ENCODE measurements at places on chromosomes 11 and 22.

GRCh38 chr11:46984987-46985386 lies 48.4 kb downstream of the CSTPP1 start:
- DNase-seq: no peak

- DNase-seq: no peak
Measured at GRCh38 chr11:132925825-132926469, 606.4 kb downstream of the OPCML start.

GRCh38 chr11:110497231-110497978 lies 67.7 kb downstream of the FDX1 start:
- DNase-seq: peak; percentile 41

DNA sequence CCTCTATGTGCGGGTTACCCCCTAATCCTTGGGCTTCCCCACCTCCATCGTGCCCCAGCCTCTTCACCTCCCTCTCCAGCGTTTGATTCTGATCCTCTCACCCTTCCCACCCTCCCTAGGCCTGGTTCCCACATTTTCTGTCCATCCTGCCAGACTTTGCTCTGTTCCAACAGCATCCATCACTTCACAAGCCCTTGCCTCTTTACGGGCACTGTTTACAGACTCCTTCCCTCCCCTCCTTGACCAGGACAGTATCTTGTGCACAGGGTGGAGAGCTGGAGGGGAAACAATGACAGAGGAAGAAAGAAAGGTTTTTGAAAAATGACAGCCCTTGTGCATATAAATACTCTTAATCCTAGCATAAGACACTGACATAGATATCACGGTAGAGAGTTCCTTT lies 30.4 kb downstream of the FEZ1 start:
- no peak for DNase-seq

- no peak for DNase-seq
Measured at GRCh38 chr22:23269441-23270211, 89.3 kb downstream of the BCR start.

GRCh38 chr11:125948278-125949051 lies 2.6 kb downstream of the VSIG10L2 start:
- peak; percentile 9 for DNase-seq

DNA sequence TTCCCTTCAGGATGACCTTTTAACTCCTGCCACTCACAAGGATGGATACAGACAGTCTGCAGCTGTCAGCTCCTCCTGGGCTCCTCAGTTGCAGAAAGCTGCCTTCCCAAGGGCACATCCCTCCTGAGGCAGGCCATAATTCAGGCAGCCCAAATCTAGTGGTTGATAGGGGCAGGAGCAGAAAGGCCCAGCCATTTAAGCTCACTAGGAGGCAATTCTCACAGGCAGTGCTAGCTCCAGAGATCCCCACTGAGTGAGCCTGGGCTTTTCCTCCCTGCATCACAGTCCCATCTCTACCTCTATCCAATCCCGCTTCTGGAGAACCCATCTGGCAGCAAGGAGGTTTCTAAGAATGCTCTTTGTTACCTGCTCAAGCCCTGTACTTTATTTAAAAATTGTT lies 200.6 kb downstream of the ARHGAP42 start:
- DNase-seq: no peak

DNA sequence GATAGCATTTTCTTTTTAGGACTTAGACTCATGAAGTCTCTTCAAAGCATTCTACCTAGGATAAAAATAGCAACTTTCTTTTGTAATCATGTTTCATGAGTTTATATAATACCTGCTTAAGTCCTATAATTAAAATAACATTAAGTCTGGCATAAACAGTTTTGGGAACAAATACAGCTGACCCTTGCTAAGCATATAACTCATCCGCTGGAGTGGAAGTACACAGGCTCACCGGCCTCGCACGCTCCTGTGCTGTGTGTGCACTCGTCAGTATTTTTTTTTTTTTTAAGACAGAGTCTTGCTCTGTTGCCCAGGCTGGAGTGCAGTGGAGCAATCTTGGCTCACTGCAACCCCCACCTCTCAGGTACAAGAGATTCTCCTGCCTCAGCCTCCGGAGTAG lies 221.8 kb downstream of the ADAMTS15 start:
- DNase-seq: no peak

DNA sequence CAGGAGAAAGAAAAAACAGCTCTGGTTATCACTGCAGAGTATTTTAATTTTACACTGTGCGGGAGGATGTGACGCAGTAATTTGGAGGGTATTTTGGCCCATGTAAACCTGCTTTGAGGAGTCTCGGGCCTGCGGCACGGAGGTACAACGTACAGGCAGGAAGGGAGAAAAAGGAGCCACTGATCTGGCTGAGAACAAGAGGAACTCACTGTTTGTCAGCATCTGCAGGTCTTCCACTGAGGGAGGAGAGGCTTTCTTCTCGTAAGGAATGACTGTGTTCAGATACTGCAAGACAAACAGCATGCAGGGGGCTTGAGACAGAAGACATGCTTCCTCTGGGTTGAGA lies 44.0 kb downstream of the FEZ1 start:
- DNase-seq: no peak

DNA sequence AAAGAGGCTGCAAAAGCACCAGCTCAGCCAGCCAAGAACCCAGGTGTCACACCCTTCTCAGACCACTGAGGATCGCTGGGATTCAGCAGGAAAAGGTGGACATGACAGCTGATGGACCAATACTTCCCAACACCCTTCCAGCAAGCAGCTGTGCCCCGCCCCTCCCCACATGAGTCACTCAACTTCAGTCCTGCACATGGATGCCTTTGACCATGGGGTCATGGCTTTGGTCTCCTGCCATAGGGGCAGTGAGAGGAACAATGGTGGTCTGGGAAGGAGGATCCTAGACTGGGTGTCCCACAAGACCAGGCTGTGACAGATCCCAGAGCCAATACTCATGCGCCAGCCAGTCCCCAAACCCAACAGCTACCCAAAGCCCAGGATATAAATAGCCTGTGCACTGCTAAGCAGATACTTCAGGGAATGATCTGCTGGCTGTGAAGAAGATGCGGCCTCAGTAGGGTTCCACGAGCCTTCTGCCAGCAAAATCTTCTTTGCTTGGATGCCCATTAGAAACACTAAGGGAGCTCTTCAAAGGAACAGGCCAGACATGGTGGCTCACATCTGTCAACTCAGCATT lies 5.5 kb upstream of the RGL4 start:
- peak; percentile 18 for DNase-seq

- DNase-seq: peak; percentile 87
Measured at GRCh38 chr11:76604626-76605241, 65.8 kb downstream of the LRRC32 start.

DNA sequence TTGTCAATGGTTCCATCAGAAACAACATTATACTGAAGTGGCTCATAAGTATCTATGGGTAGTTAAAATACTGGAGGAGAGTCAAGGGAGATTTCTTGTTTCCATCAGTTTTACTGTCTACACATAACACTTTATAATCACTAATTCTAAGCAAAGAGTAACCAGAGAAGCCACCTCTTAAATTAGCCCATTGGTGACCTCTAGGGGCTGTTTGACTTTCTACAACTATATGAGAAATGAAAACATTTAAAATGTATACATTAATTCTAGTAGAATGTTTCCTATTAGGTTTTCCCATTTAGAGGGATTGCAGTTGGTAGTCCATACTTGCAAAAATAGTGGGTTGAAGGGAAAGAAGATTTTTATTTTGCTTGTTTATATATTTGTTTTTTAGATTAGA lies 504.3 kb downstream of the FAM181B start:
- peak; percentile 47 for DNase-seq

- no peak for DNase-seq
Measured at GRCh38 chr11:1387961-1388762, 1.6 kb upstream of the BRSK2 start.

GRCh38 chr11:14041040-14041439 lies 78.5 kb downstream of the SPON1 start:
- no peak for DNase-seq

GRCh38 chr11:24635588-24636290 lies 138.9 kb downstream of the LUZP2 start:
- no peak for DNase-seq

DNA sequence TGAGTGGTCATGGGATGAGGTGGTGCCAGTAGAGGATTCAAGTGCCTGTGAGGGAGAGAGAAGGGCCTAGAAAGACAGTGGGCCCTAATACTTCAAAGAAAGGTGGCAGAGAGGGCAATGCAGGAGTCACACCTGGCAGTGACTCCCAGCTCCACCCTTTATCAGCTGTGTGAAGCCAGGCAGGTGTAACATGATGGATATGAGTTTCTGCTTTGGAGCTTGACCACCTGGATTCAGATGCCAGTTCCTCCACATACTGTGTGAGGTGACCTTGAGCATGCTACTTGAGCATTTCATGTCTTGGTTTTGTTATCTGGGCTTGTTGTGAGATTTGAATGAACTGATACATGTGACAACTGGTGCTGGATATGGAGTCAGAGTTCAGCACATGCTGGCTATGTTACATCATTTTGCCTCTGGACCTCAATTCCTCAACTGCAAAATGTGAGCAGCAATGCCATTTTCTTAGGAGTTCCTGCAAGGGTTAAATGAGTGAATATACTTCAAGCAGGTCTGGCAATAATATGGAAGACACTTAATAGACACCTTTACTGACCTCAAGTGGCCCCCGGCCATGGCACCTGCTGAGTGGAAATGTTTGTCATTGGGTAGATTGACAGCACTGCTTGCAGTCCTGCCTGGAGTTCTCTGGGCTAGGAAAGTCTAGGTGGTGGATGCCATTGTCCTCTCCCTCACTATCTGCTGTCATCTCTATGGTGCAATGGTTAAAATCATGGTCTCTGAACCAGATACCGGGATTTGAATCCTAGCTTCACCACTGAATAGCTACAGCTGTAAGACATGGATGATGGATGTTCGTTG lies 83.3 kb downstream of the MICAL2 start:
- no peak for DNase-seq

- DNase-seq: peak; percentile 93
Measured at GRCh38 chr22:39292561-39293074, 26.8 kb downstream of the RPL3 start.

DNA sequence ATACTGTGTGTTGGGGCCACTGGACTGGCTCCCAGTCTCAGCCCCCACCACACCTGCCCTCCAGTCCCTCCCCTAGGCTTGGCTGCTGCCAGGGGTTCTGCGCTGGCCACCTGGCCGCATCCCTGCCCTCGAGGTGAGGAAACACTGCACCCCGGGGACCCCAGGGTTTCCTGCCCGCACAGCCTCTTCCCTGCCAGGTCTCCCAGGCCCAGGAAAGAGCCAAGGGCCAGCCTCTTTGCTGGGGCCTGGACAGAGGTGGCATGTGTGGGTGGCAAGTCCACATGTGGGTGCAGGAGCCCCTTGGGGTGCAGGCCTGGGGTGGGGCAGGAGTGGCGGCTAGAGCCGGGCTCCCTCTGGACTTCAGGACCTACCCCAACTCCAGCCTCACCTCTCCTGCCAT lies 2.5 kb downstream of the EPS8L2 start:
- DNase-seq: no peak

DNA sequence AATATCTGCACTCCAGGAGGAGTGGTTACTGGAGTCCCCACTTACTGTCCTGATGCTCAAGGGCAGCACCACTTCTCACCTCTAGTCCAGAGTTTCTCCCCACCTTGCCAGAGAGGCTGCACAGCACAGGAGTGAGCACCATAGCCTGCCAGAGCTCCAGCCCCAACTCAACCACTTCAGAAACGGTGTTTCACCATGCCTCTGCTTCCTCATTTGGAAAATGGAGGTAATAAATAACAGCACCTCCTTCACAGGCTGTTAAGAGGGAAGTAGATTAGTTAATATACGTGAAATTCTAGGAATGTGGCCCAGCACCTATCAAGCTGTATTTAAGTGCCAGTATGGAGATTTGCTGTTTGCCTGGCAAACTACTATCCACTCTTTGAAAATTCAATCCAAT lies 63.0 kb downstream of the GALNT18 start:
- DNase-seq: no peak

- peak; percentile 85 for DNase-seq
Measured at GRCh38 chr11:44016131-44016530, 31.6 kb upstream of the ACCSL start.

GRCh38 chr11:123241874-123242543 lies 47.0 kb upstream of the CLMP start:
- DNase-seq: no peak

DNA sequence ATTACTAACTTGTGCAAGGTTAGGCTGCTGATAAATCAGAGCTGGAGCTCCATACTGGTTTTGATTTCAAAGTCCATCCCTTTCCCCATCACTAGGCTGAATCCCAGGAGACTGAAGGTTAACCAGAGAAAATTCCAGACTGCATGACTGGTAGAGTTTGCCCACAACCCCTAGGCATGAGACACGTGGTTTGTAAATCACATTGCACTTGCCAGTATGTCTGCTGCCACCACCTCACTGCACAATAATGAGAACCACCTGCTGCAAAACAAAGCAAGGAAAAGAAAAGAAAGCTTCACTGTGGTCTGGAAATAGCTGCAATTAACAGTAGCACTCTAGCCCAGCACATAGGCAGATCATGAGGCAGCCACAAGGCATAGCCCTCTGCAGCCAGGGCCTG lies 67.6 kb upstream of the NTM start:
- peak; percentile 63 for DNase-seq

GRCh38 chr11:125165843-125166763 lies 1.6 kb downstream of the PKNOX2 start:
- DNase-seq: peak; percentile 37
